ENCODE measurements at places on chromosomes 16 and 17.

- no peak for DNase-seq
These were observed 94.2 kb downstream of the KATNIP start for GRCh38 chr16:27644165-27644564.

GRCh38 chr16:52851211-52851740 lies 201.4 kb downstream of the CHD9NB start:
- DNase-seq = no peak

GRCh38 chr17:70110443-70110880 lies 35.4 kb downstream of the KCNJ16 start:
- no peak for DNase-seq

DNA sequence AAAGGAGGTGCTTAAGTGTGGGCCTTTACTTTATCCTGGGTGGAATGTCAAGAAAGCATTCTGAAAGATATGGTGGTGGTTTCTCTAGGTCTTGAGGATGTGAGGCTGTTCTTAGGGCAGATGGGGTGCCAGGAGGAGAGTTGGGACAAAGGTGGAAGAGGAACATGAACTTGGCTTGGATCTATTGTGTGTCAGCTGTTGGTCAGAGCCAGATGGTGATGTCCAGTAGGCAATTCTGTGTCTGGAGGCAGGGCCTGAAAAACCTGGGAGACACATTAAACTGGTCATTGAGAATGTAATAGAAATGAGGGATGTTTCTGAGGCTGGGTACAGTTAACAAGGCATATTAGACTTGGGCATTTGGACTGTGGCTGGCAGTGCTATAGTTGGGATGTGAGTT lies 32.6 kb upstream of the RGS9 start:
- no peak for DNase-seq

DNA sequence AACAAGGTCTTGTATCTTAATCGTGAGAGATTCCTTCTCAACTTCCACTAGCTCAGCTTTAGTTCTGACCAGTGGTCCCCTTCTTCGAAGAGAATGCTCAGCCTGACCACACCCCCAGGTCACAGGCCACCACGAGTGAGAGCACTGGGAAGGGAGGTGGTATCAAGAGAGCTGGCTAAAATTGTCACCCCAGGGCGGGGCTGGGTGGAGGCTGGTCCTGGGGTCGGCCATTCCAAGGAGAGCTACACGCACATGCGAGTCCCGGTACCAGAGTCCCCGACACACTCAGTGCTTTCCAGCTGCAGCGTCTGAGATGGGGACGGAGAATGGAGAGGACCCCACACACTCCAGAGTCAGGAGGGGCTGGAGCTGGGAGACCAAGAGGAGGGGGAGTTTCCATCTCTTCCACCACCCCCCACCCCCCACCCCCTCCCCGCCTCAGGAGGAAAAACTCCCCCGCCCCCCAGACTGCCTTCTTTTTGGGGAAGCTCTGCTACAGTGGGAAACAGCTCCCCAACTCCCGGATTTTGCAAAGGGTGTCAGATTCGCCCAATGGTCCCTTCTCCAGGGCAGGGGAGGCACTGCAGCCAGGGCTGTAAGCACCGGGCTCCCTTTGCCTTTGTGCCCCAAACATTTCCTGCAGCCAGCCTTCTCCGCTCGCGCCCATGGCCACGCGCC lies 1.6 kb downstream of the C1QL1 start:
- DNase-seq = no peak

GRCh38 chr16:15672514-15673167 lies 22.6 kb downstream of the NDE1 start:
- peak; percentile 44 for DNase-seq

- DNase-seq = no peak
These were observed 22.3 kb downstream of the FOXN1 start for GRCh38 chr17:28528327-28529012.

- no peak for DNase-seq
These were observed 4.1 kb downstream of the ZNF213 start for GRCh38 chr16:3138823-3139426.

DNA sequence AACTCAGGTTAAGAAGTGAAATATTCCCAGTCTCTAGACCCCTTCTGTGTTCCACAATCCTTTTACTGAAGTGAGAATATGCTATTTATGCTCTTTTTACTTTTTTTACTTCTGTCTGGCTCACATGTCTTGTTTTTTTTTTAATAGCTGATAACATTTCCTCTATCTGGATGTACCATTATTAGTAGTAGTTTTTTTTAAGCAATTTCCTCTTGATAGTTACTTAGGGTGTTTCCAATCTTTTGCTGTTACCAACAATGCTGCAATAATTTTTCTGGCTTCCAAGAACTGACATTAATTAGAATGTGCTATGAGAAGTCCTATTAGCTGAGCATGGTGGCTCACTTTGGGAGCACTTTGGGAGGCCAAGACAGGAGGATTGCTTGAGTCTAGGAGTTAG lies 32.0 kb downstream of the KSR1 start:
- DNase-seq = no peak

GRCh38 chr17:497241-498034 lies 144.8 kb upstream of the RPH3AL start:
- no peak for DNase-seq

GRCh38 chr17:12509801-12510200 lies 155.9 kb upstream of the MYOCD start:
- DNase-seq = no peak

DNA sequence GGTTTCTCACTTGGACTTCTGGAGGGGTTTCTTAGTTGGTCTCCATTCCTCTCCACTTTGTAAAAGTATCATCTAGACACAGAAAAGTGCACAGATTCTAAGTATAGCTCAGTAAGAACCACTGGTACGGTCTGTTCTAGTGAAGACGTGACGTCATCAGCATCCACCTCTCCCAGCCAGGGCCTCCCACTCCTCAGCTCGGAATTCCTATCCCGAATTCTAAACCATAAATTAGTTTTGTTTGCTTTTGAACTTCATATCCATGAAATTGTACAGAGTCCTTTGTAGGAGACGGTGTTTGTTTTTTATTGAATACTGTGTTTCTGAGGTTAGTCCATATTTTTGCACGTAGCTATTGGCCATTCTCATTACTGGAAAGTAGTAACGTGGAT lies 25.5 kb downstream of the FOXK2 start:
- DNase-seq = no peak

DNA sequence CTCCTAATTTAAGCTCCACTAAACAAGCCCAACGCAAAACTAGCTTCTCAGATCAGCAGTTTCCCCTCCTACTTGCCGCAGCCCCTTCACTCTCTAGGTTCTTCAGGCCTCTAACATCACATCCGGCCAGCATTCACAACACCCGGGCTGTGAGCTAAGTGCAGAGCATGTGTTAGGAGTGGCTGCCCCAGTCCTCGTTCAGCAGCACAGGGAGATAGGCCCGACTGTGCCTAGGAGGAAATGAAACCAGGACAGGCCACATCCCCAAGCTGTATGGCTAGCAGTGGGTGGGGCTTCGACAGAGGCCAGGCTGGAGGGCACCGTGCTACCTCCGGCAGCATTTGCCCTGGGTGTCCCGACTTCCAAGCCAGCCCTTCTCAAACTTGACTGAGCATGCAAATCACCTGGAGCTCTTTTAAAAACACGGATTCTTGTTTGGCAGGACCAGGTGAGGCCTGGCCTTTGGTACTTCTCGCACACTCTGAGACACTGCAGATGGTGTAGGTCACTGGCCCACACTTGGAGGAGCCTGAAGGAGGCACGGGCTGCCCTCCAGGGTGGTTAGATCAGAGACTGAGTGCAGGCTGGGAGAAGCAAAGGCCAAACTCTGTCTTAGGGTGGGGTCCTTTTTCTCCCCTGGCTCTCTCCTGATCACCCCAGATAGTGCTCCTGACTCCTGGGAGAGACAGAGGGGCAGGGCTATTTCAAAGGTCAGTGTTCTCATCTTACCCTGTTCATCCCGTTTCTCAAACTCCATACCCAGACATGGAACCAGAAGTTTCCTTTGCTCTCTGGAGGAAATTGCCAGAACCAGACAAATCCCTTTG lies 202.0 kb downstream of the C16orf78 start:
- DNase-seq = no peak

GRCh38 chr16:89473791-89474414 lies 16.5 kb downstream of the ANKRD11 start:
- no peak for DNase-seq

GRCh38 chr17:48961516-48962233 lies 6.7 kb downstream of the GIP start:
- peak; percentile 43 for DNase-seq

- no peak for DNase-seq
These were observed 13.7 kb downstream of the HOXB4 start for GRCh38 chr17:48564188-48565021.

- DNase-seq = no peak
These were observed 74.2 kb upstream of the ADAMTS18 start for GRCh38 chr16:77509051-77509450.

DNA sequence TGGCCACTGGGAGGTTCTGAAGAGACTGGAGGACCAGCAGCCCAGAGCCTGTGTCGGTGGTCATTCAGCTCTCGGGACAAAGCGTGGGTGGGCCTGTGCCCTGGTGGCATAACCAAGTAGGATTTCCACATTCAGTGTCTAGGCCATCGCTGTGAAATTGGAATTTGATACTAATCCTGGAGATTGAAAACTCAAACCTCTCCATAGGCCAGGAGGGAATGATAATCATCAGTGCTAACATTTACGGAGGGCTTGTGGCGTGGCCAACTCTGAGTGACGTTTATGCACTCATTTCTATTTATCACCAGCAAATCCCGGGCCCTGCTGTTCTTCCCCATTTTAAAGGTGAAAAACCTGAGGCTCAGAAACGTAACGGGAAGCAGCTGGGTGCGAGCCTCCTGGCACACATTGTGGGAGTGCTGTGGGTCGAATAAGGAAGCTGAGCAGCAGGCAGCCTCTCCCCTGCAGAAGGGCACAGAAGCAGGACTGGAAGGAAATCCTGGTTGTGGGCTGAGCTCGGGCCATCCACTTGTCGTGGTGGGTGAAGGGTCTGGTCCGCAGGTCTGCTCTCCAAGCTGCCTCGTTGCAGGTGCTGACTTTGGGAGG lies 33.1 kb downstream of the RAI1 start:
- DNase-seq = no peak

GRCh38 chr16:20249211-20249610 lies 78.1 kb downstream of the GP2 start:
- DNase-seq = no peak

DNA sequence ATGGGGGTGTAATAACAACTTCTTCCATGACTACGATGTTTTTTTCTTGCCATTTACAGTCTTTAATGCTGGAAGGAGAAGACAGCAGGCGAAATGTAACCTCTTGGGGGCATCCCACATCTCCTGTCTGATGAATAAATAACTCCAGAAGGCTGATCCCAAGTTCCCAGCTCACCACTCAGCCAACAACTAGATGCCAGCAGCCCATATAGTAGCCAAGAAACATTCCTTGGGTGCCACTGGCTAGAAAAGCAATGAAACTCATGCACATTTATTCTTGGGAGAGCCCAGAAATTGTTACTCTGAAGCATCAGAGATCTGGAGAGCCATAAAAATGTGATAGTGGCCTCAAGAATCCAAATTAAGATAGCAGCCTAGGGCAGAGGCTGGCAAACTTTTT lies 22.7 kb upstream of the TMEM101 start:
- no peak for DNase-seq

DNA sequence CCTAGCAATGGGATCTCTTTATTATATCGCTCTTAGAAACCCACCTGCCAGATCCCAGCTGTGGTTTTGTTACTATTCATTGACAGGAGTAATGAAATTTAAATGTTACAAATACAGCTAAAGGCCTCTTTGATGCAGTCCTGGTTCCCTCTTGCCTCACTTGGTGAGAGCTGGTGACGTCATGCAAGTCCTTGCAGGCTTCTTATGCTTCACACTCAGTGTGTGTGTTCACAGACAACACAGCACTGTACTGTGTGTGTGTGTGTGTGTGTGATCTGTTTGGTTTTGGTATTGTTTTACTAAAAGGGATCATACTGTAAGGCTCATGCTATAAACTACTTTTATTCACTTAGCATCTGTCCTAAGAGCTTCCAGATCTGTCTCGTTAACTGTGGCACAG lies 75.0 kb downstream of the USP22 start:
- no peak for DNase-seq

DNA sequence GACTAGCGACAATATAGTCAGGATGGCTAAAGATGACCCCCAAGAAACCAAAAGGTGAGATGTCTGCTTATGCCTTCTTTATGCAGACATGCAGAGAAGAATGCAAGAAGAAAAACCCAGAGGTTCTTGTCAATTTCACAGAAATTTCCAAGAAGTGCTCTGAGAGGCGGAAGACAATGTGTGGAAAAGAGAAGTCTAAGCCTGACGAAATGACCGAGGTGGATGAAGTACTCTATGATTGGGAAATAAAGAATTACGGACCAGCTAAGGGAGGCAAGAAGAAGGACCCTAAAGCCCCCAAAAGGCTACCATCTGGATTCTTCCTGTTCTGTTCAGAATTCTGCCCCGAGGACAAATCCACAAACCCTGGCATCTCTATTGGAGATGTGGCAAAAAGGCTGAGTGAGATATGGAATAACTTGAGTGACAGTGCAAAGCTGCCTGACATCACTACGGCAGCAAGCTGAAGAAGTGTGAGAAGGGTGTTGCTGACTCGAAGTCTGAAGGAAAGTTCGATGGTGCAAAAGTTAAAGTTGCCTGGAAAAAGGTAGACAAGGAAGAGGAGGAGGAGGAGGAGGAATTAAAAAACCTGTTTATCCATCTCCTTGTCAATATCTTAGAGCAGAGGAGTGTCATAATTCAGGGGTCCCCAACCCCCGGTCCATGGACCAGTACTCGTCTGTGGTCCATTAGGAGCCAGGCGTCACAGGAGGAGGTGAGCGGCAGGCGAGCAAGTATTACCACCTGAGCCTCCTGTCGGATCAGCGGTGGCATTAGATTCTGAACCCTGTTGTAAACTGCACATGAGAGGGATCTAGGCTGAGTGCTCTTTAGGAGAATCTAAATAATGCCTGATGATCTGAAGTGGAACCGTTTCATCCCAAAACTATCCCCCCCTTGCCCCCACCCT lies 25.1 kb upstream of the ADGRG1 start:
- no peak for DNase-seq

DNA sequence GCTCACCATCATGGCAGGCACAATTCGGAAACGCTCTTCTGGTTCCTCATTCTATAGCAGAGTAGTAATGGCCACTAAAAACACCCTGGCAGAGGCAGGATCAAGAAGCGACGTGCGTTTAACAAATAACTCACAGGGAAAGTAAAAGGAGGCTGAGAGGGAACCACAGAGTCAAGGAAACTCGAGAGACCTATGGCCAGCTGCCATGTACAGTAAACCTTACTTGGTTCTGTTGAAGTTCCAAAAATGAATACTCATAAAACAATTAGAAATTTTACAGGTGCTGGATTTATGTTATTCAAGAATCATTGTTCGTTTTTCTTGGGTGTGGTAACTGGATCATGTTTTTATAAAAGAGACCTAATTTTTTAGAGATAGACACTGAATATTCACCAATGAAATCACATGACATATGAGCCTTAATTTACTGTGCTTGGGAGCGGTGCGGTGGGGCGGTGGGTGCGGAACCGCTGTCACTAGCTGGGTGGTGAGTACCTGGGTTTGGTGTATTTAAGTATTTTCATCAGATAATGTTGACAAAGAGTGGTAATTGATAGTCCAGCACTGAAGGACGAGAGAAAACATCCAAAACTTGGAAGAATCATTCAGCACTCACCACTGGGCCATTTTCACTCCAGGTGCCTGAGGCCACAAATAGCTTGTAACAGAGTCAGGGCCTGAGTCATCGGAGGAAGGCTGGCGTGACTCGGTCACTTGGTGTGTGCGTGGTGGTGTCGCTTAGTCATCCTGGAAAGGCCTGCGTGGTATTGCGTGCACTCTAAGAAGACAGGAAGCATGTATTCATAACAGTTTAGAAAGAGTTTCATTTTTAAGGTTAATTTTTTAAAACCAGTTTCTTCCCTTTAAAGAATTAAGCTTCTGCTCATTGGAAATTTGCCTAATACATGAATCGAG lies 135.4 kb upstream of the CHMP6 start:
- peak; percentile 96 for DNase-seq

- no peak for DNase-seq
These were observed 62.4 kb upstream of the PMFBP1 start for GRCh38 chr16:72234387-72234786.

Measured in amniotic stem cell (primary cell).